ENCODE measurements at places on chromosomes 3 and 15. TPM values are rescaled to one million over a fixed set of nuclear protein-coding genes. Genes with fewer than 3 reads are reported as not detected.

HMG20A gene
- total RNA-seq = 38.3 TPM

DNA sequence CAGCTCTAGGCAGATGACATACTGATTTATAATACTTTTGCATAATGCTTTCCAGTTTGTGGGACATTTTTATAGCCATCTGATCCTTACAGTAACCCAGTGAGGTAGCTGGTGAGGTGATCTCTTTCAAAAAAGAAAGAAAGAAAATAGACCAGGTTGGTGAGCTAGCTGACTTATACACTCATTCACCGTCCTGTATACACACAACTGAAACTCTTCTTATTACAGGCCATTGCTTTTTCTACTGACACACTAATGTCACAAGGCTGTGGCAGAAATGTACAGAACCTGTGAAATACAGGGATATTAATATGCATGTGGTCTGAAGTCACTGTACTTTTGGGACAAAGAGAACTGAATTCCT is 150.2 kb upstream of the BHLHE40 start:
- DNase-seq = no peak

DNA sequence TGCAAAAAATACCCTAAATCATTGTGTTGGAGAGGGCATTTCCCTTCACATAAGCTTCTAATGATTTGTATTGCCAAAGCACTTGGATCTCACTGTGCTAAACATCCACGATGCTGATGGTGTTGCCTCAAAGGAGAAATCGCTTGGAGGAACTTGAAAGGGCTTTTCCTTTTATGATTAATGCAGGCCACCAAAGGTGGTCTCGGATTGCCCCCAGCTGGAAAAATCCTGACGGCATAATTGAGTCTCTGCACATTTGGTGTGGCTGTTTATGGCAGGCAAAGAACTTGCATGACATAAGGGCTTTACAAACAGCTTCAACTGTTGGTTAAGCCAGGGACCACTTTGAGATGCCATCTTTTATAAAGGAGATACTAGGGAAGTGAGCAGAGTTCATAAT is 664.0 kb upstream of the ADAMTS9 start:
- no peak for DNase-seq

SLC38A3 gene
- 1.7 TPM for total RNA-seq

DNA sequence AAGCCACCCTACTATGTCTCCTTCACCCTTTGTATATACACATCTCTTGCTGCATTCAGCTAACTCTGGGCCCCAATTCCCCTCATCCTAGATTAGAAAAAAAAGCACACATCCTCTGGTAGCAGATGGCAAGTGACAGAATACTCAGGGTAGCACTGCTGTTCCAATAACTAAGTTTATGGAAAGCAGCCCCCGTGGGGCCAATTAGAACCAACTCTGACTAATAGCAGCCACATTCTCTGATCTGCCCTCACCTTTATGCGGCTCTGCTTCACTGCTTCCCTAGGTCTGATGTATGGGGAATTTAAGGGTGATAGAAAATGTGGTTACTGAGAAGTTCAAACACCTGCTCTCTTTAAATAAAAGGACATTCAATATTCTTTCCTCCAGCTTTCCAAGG is 74.9 kb upstream of the SETMAR start:
- no peak for DNase-seq

DNA sequence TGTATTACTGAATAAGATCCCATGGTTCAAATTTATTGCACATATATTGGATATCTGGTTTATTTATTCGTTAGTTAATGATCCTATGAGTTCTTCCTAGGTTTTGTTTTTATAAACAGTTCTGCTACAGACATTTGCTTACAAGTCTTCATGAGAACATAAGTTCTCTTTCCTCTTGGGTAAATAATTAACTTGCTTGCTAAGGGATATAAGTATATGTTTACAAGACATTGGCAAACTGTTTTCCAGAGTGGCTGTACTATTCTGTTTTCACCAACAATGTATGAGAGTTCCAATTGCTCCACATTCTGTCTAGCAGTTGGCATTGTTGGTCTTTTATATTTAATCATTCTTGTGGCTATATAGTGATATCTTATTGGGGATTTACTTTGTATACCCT is 341.8 kb upstream of the GBE1 start:
- no peak for DNase-seq

CLSTN2 gene
- 2.3 TPM for total RNA-seq

- no peak for DNase-seq
Observed at GRCh38 chr15:29089731-29090616, 179.6 kb downstream of the NSMCE3 start.

- no peak for DNase-seq
Observed at GRCh38 chr3:12187448-12188327, 29.0 kb upstream of the TIMP4 start.

SENP7 gene
- total RNA-seq = 7.7 TPM

All from psoas muscle (tissue), 8 donors.